Spleen (tissue), 13 donors: ENCODE measurements at places on chromosomes 13 and 19. TPM values are rescaled to one million over a fixed set of nuclear protein-coding genes. Genes with fewer than 3 reads are reported as not detected.

- DNase-seq, result no peak
Measured at GRCh38 chr13:94825507-94825906, 113.2 kb upstream of the SOX21 start.

DNA sequence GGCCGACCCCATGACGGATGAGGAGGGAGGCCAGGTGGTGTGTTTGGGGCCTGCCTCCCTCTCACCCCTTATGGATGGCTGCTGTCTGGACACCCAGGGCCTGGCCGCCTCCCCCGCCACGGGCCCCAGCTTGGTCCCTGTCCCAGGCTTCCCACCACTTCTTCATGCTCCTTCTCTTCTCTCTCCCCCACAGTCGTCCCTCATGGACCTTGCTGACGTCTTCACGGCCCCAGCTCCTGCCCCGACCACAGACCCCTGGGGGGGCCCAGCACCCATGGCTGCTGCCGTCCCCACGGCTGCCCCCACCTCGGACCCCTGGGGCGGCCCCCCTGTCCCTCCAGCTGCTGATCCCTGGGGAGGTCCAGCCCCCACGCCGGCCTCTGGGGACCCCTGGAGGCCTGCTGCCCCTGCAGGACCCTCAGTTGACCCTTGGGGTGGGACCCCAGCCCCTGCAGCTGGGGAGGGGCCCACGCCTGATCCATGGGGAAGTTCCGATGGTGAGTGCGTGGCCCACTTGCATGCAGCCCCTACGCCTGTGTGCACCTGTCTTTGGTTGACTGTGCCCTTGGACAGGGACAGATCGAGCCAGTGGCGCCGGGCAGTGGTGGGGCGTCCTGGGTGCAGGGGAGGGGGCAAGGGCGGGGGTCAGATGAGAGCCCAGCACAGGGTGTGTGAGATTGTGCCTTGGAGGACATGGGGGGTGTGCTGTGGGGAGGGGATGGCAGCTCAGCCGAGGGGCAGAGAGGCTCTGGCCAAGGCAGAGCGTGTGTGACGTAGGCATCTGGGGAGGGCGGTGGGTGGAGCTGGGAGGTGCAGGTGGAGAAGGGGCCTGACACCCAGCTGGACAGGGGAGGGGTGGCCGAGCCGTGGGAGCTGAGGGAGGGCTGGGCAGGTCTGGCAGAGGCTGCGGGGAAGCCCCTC, 16.8 kb downstream of the EPN1 start:
- peak; percentile 69 for DNase-seq

GRCh38 chr13:30615481-30615865, 2.2 kb upstream of the USPL1 start:
- DNase-seq, result no peak

- DNase-seq, result no peak
Measured at GRCh38 chr13:92805766-92806165, 420.8 kb upstream of the GPC6 start.

DNA sequence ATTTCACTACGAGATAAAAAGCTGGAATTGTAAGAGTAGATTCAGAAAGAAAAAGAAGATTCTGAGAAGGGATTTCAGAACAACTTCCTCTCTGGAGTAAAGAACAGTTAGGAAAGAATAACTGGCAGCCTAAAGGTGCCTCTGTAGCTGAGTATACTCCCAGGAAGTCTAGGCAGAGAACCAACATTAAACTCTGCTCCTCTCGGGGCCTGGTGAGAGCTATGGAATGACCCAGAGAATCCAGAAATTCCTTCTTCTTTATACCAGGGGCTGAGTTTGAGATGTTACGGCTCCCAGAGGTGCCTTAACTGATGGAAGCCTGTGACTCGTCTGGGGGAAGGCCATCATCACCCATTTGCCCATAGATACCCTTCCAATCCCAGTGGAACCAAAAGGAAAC, 39.1 kb downstream of the FAM216B start:
- DNase-seq, result no peak

- no peak for DNase-seq
Measured at GRCh38 chr19:54952591-54953344, 5.4 kb upstream of the NLRP7 start.

DNA sequence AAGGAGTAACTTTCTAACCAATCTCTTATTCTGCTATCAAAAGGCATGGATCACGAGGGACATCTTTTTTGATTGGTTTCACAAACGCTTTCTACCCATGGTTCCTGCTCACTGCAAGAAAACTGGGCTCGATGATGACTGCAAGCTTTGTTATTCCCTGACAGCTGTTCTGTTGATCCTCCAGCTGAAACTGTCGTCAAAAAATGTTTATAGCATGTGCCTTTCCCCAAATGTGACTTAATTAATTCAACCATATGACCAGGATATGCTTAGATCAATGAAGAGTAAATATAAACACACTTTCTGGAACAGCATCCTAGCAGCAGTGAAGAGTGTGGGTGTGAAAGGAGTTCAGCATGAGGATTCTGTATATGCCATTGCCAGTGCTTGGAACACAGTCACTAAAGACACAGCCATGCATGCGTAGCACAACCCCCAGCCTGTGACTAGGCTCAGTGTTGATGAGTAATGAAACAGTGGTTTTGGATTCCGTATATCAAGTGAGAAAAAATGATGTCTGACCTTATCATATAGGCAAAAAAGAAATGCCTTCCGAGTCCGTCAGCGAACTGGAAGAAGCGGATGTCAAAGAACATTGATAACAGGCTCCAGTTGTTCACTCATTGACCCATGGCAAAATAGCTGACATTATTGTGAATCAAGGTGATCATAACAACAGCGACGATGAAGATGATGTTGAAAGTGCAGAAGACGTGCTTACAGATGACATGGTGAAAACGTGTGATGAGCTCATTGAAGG, 347.4 kb downstream of the FGF9 start:
- no peak for DNase-seq

DNA sequence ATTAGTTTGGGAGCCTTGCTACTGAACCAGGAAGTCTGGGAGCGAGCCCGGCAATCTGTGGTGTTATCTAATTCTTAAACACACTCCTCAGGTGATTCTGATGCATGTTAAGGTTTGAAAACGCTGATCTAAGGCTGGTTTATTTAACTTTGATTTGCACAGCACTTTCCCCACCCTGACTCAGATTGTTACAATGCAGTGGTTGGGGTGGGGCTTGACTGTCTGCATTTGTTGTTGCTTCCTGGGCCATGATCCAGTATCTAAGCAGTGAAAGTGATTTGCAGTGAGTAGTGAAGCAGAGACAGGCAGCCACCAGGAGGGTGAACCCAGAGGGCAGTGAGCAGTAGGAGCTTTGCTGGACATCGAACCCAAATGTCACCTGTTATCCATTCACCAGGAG, 81.6 kb upstream of the ARGLU1 start:
- no peak for DNase-seq

- peak; percentile 62 for DNase-seq
Measured at GRCh38 chr13:112056739-112057438, 10.1 kb upstream of the SOX1 start.

DNA sequence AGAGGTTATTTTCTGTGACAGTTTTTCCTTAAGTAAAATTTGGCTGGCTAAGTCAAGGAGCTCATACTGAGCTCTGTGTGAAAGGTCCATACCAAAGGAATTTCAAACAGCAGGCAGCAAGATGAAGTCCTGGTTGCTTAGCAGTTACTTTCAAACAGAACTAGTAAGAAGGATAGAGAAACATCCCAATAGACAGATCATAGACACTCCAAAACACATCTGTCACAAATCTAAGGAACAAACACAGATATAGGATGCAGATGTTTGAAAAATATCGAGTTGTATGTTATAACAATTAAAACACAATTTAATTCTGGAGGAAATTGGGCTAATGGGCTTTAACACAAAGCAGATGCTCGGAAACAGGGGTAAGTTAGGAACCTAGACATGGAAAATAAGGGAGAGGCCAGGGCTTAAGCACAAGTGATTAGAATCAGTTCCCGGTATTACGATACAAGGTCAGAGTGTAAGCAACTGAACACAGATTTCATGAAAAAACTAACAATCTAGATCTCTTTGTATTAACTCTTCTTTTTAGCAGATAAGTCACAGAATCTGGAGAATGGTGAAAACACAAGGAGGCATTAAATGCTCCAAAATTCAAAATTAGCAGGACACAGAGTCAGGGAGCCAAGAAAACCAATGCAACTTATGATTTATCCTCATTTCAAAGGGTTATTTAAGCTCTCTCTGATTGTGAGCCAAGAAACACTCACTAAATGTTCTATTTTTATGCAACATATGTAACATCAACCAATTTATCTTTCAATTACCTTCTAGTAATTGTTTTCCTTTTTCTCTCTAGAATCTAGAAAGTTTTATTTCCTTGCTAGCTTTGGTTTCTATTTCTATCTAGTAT, 1992.9 kb upstream of the PCDH20 start:
- no peak for DNase-seq

DNA sequence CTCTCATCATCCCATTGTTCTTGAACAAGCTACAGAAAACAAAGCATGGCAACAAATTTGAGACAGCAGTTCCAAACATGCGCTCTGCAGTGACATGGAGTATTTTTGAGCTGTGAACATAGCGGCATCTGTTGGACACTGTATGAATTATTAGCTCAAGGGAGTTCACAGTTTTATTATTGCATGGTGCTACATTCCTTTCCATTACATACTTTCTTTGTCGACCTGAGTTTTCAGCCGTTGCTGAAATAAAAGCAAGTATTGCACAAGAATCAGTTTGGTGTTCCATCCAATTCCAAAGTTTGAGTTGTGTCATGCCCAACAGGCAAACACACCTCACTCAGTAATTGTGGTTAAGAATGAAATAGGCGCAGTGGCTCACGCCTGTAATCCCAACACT, 30.1 kb upstream of the METTL21C start:
- DNase-seq, result no peak

GRCh38 chr13:32168131-32168530, 136.6 kb downstream of the FRY start:
- no peak for DNase-seq

GRCh38 chr19:47509973-47510372, 4.9 kb downstream of the NAPA start:
- DNase-seq, result no peak

GRCh38 chr19:4256563-4256962, 9.7 kb downstream of the YJU2 start:
- DNase-seq, result no peak

DNA sequence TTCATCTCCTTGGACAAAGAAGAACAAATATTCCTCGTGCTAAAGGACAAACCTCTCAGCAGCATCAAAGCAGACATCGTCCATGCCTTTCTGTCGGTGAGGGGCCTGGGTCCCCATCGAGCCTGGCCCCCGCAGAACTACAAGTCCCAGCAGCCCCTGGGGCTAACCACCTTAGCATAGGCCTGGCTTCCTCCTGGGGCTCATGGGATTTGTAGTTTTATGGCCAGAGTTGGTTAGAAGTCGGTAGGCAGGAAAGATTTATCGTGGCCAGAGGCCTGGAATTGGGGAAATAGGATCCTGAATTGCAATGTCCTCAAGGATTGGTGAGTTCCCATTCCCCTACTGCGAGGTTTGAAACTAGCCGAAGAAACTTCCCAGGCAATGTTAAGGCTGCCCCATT, 19.6 kb downstream of the TMEM150B start:
- no peak for DNase-seq

GRCh38 chr19:4388337-4389063, 11.8 kb downstream of the SH3GL1 start:
- no peak for DNase-seq

DNA sequence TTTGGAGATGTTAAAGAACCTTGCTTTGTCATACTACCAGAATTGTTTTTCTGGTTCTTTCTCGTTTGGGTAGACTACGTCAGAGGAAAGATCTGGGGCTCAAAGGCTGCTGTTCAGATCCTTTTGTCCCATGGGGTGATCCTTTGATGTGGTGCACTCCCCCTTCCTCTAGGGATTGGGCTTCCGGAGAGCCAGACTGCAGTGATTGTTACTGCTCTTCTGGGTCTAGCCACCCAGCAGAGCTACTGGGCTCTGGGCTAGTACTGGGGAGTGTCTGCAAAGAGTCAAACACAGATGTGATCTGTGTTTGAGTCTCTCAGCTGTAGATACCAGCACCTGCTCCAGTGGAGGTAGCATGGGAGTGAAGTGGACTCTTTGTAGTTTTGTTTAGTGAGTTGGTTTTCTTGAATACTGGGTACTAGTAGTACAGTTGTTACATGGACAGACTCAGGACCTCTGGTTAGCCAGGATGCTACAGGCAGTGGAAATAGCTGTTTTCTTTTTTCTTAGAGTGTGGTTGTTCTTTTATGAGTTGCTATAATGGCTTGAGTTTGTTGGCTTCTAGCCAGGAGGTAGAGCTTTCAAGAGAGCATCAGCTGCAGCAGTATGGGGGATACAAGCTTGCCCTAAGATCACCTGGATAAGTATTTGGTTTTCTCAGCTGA, 34.4 kb downstream of the DNAJC15 start:
- no peak for DNase-seq

DNA sequence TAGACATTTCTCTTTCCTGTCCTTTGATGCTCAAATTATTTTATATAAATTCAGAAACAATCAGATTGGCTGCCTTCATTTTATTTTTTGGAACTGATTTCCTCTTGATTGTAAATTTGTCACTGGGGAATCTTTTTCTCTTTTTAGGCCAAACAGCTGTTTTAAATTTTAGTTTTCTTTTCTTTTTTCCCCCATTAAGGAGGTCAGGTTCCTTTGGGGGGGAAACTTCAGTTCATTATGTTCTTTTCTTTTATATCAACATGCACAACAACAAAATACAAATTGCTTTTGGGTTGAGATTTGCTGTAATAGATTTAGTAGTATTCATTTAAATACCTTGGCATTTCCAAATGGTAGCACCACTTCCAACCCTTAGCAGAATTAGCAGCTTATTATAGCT, 264.8 kb upstream of the SPRY2 start:
- DNase-seq, result no peak

- DNase-seq, result peak; percentile 76
Measured at GRCh38 chr13:113732176-113732960, 26.7 kb upstream of the TMEM255B start.

DNA sequence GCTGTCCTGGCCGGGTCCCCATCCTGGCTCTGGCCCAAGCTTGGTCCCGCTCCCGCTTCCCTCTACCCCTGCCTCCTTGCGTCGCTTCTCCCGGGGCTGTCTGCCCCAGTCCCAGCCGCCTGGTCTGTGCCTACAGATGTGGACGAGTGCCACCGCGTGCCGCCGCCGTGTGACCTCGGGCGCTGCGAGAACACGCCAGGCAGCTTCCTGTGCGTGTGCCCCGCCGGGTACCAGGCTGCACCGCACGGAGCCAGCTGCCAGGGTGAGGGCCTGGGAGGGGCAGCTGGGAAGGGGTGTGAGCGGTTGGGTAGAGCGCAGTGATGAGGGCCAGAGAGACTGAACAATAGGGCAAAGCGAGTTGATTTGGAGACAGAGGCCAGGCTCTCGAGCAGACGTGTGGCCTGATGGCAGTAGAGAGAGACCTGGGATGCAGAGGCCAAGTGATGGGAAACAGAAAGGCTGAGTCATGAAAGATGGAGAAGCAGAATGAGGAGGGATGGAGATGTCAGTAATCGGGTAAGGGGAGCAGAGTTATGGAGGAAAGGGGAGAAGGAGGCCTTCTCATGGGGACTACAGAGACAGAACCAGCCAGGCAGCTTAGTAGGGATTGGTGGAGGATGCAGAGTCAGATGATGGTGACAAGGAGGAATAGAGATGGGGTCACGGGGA, 9.4 kb downstream of the LTBP4 start:
- peak; percentile 92 for DNase-seq

The CPT1C gene
- total RNA-seq, result 17.0 TPM

The DMRTC2 gene
- total RNA-seq, result not detected

The ZNF724 gene
- 6.8 TPM for total RNA-seq

The TLE2 gene
- 88.0 TPM for total RNA-seq

The NALCN gene
- total RNA-seq, result 0.09 TPM

The LGALS7 gene
- 4.4 TPM for total RNA-seq

The TMEM255B gene
- 26.9 TPM for total RNA-seq

The LRRC63 gene
- 0.32 TPM for total RNA-seq

The RFX2 gene
- 6.9 TPM for total RNA-seq

The PIN1 gene
- 52.8 TPM for total RNA-seq

The CEACAM4 gene
- total RNA-seq, result 76.4 TPM

The TRPC4 gene
- not detected for total RNA-seq

The HPN gene
- 2.6 TPM for total RNA-seq

The LAIR2 gene
- 2.7 TPM for total RNA-seq
